ENCODE measurements at places on chromosomes 6 and 20.

DNA sequence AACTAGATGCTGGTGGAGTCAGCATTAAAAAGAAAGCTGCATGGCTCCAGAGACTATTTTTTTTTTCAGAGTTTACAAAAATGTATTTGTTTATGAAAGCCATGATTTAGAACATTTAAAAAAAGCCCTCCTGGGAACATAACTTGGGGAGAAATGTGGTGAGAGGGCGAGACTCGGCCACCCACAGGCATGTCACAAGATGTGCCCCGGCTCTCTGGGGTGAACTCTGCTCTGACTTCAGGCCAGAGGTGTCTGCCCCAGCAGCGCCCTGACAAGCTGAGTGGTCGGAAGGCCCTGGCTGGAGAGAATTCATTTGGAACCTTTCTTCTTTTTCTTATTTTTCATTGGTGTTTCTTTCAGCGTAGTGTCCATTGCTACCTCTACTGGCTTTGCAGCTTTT is 21.7 kb upstream of the RFPL4B start:
- DNase-seq = no peak

DNA sequence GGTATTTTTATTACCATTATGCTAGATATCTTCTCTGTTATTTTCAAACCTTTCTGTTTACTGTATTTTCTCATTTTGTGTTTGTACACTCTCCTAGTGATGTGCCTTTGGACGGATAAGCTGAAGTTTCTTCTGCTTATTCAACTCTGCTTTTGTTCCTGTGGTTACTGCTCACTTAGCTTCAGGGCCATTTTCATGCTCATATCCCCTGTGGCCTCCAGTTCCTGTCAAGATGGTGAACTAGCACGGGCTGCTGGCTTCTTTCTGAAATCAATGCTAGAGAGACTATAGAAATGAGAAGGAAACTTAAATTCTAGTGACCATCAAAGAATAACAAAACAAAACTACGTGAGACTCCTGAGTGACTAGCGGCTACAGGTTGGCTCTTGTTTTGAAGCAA is 6.8 kb upstream of the CST8 start:
- no peak for DNase-seq

DNA sequence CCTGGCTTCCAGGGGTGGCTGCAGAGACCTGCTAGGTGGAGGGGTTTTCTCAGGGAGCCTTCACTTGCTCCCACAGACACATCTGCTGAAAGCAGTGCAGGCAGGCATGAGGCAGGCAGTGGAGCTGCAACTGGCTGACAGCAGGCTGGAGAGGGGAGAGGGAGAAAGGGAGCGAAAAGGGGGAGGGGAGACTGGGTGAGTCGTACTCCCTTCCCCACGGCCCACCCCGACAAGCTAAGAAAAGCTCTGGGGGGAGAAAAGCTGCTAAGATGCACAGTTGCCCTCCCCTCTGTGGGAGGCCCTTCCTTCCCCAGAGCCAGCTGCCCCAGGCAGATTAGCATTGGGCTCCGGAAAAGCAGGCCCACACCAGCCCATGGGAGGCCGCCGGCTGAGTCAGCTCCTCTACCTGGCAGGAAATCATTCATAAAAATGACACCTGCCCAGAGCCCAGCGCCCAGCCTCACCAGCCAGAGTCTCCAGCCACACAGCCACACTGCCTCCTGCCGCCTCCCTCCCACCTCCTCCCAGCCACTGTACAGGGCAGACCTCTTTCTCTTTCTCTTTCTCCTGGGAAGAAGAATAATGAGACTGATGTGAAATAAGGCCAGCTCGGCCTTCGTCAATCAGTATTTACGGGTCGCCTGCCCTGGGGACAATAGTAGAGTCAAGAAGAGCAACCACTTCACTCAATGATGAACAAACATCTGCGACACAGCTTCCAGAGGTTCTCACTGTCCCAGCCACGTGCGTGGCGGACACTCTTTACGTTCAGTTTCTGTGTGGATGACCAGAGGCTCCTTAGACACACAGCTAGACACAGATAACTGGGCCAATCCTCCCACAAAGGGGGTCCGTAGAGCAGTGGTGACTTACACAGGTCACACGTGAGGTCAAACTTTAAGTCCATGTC is 7.7 kb upstream of the C20orf203 start:
- DNase-seq = peak; percentile 10

DNA sequence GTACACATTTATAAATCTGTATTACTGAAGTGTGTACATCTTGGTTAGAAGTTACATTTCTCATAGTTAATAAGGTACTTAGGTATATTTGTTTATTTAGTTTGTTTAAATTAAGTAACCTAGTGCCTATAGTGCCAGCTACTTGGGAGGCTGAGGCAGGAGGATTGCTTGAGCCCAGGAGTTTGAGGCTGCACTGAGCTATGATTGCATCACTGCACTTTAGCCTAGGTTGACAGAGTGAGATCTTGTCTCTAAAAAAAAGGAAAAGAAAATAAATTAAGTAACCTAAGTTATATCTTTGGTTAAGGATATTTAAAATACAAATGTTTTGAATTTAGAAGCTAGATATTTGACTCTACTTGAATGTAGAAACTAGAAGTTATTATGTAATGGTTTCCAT is 9.5 kb upstream of the AFG1L start:
- DNase-seq = no peak

- no peak for DNase-seq
These were observed 491.9 kb upstream of the SOX4 start for GRCh38 chr6:21101694-21102093.

DNA sequence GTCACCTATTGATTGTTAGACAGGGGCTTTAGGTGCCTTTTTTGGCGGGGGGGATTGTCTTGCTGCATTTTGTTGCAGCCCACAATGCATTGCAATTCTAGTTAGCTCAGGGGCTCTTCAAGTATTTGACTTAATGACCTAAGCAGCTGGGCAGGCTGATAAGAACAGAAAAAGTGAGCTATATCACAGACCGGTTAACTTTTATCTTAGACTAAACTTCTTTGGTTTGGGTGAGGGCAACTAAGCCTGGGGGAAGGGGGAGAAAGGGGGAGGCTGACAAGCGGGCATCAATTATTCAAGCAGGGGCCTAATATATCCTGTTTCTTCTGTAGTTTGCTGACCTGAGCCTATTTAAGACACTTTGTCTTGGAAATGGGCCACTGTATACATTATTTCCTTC is 66.0 kb upstream of the GPR6 start:
- DNase-seq = no peak

GRCh38 chr6:167565884-167566599 is 241.2 kb downstream of the TTLL2 start:
- DNase-seq = no peak

DNA sequence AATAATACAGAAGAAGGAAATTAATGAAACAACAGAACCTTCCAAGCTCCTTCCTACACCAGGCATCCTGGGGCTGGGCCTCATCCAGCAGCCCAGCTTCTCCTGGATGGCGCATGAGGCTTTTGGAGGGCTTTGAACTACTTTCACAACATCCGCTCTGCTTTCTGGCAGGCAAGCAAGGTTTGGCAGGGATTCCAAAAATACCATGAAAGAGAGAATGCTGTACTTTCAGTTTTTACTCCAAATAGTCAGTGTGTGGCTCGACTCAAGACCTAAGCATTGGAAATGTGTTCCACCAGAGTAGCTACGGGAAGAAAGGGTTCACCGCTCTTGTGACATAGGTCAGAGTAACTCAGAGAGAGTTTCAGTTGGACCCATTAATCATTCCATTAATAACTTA is 125.4 kb downstream of the OPRM1 start:
- DNase-seq = no peak

DNA sequence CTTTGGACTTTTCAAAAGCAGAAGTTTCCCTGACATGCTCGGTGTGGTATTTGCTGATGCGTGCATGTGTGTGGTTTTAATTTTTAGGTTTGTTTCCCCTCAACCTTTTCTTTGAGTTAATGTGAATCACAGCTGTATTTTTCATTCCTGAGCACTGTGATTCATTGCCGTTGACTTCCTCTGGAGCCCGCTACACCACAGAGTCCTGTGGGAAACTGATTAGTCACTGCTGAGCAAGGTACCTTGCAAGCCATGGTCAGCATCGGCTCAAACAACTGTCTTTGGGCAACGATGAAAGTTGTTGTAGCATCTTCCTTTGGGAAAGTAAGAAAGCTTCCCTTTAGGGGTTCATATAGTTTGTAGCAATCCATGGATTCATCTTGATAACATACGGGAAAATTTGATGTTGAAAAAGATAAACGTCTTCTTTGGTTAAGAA is 57.5 kb downstream of the RIN2 start:
- DNase-seq = no peak

- no peak for DNase-seq
These were observed 184.2 kb upstream of the FOXA2 start for GRCh38 chr20:22768266-22769178.

Measured in activated T-cell treated with anti-CD3 and anti-CD28 coated beads, Interleukin-2, amount 50 U/mL, for 72 hours (primary cell).